Esophagus (tissue), 2 donors: ENCODE measurements at places on chromosomes 16 and 17. TPM values are rescaled to one million over a fixed set of nuclear protein-coding genes. Genes with fewer than 3 reads are reported as not detected.

Gene GRAP
- 1.3 TPM for polyA plus RNA-seq

Gene CMTM2
- 0.06 TPM for polyA plus RNA-seq

Gene ERAL1
- 32.4 TPM for polyA plus RNA-seq

Gene HCRT
- polyA plus RNA-seq: not detected

Gene ETV4
- polyA plus RNA-seq: 7.4 TPM

Gene SLC5A11
- 0.01 TPM for polyA plus RNA-seq

Gene SLFN13
- 3.7 TPM for polyA plus RNA-seq

Gene FADS6
- polyA plus RNA-seq: 1.8 TPM

Gene ABCA9
- polyA plus RNA-seq: 0.69 TPM

Gene CYGB
- 3.7 TPM for polyA plus RNA-seq

Gene ODAD4
- polyA plus RNA-seq: 0.31 TPM

Gene CCDC154
- 0.44 TPM for polyA plus RNA-seq
